ENCODE measurements at places on chromosomes 12 and 14.

DNA sequence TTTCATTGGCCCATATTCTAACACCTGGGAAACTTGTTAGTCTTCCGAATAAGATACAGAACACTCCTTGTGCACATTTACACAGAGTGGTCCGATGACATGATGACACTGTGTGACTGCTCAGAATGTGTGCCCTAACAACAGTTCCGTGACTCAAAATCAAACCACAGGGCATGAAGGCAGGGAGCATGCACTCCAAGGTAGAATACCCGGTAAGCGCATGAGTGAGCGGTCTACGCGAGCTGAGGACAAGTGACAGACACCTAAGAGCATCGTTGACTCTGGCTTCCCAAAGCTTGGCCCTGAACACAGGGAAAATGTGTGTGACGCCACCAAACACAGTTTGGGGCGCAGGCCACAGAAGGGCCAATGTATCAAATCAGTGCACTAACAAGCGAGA, 18.6 kb downstream of the CLIP1 start:
- no peak for DNase-seq

DNA sequence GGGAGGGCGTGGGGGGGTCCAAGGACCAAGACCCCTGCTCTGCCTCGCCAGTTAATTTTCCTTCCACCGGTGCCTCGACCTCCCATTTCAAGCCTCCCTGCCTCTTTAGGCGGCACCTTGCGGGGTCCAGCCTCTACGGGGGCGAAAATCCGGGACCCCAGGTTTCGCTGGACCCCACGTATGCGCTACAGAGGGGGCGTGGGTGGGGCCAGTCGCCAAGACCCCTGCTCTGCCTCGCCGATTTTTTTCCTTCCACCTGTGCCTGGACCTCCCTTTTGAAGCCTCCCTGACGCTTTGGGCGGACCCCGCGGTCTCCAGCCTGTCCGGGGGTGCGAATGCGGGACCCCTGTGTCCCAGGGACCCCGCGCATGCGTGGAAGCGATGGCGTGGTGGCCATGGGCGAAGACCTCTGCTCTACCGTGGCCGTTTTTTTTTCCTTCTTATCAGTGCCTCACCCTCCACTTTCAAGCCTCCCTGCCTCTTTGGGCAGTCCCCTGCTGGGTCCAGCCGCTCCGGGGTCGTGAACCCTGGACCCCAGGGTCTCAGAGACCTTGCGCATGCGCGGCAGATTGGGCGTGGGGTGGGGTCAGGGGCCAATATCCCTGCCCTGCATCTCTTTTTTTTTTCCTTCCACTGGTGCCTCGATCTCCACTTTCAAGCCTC, 324.2 kb downstream of the ALG10 start:
- no peak for DNase-seq

- DNase-seq, result no peak
Measured at GRCh38 chr12:54579258-54579657, 9.2 kb downstream of the PPP1R1A start.

- no peak for DNase-seq
Measured at GRCh38 chr14:20723488-20723887, 22.2 kb upstream of the EDDM3A start.

GRCh38 chr12:72173974-72174373, 98.2 kb upstream of the TRHDE start:
- no peak for DNase-seq

DNA sequence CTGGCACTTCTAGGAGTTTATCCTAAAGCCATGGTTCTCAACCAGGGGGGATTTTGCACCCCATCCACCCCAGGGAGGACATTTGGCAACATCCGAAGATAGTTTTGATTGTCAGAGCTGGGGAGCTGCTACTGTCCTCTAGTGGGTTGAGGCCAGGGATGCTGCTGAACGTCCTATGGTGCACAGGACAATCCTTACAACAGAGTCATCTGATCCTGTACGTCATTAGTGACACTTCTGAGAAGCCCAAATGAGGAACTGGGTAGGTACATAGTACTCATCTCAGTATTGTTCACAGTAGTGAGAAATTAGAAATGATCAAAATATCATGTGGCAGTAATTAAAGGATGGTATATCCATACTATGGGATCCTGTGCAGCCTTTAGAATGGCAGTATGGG, 185.1 kb downstream of the CHST11 start:
- DNase-seq, result no peak

- DNase-seq, result no peak
Measured at GRCh38 chr14:101060171-101060601, 156.7 kb upstream of the RTL1 start.

GRCh38 chr12:70398862-70399261, 32.8 kb downstream of the KCNMB4 start:
- no peak for DNase-seq

DNA sequence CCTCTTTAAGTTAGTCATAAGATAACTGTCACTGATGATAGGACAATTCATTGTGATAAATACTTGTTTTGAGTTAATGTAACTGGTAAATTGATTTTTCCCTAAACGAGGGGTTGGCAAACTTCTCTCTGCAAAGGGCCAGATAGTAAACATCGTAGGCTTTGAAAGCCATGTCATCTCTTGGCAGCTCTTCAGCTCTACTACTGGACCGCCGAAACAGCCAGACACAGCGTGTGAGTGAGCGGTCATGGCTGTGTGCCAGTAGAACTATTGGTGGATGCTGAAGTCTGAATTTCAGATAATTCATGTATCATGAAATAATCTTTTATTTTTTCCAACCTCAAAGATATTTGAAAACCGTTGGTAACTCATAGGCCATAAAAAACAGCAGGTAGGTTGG, 9.9 kb downstream of the PIWIL1 start:
- DNase-seq, result no peak

DNA sequence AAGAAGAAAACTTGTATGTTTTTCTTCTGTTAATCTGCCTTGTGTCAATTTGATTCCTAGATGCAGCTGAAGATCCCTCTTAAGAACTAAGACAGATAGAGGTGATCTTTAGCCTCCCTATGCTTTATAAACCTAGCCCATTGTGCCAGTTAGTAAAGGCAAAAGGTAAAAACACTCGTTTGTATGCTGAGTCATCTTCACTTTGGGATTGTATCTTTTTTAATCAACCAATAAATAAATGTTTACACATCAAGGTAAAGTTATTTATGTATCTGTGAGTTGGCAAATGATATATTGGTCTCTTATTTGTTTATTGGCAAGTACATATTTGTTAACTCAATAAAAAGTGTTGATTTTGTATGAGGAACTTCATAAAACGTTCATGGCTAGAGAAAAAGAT, 165.9 kb upstream of the AMIGO2 start:
- DNase-seq, result no peak

GRCh38 chr14:104357689-104358527, 219.5 kb downstream of the KIF26A start:
- DNase-seq, result no peak

GRCh38 chr12:51262758-51263177, 7.4 kb downstream of the SMAGP start:
- DNase-seq, result no peak

DNA sequence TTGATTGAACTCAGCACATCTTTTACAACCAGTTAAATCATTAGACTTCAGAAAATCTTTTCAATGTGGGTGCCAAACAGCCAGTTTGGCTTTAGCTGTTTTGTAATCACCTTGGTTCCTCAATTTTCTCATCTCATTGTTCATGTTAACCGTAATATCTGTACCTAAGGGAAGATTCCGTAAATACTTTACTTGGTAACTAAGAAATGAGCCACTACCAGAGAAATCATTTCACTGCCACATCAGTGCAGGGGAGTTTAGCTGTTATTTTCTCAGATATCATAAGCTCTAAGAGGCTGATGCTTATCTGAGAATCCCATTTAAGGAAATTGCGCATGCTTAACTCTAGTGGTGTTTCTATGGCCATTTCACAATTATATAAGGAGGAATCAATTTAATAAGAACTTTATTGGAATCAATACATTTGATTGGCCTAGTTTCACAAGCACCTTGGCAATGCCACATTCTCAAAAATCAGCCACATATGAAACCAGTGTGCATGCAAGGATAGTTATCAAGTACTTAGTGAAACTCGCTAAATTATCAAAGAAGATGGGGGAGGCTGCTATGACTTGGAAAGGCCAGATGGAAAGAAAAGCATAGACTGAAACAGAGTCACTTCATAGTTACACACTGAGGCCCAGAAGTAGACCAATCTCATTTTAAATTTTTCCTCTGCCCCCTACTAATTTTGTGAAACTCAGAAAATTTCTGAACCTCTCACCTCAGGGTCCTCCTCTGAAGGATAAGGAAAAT, 28.1 kb upstream of the IL22 start:
- no peak for DNase-seq

GRCh38 chr12:46608431-46609272, 217.1 kb downstream of the SLC38A4 start:
- DNase-seq, result no peak

GRCh38 chr12:38689195-38689594, 216.2 kb downstream of the CPNE8 start:
- no peak for DNase-seq

GRCh38 chr14:25003537-25003936, 46.4 kb downstream of the STXBP6 start:
- DNase-seq, result no peak

DNA sequence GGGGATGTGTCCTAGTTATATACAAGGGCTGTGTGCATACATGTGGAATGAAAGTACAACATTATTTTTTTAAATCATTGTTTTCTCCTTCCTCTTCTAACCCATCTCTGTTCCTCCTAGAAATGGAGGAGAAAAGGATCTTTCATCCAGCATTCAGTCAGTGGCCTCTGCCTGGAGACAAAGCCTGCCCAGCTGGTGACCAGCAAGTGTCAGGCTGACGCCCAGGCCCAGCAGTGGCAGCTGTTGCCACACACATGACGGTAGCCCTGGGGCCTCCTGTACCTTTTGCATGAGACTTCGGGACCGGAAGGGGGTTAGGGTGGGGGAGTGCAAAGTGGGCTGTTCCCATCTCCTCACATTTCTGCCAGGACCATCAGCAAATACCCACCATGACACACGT, 46.2 kb downstream of the ERH start:
- no peak for DNase-seq

- no peak for DNase-seq
Measured at GRCh38 chr12:47087088-47087688, 7.4 kb upstream of the AMIGO2 start.

DNA sequence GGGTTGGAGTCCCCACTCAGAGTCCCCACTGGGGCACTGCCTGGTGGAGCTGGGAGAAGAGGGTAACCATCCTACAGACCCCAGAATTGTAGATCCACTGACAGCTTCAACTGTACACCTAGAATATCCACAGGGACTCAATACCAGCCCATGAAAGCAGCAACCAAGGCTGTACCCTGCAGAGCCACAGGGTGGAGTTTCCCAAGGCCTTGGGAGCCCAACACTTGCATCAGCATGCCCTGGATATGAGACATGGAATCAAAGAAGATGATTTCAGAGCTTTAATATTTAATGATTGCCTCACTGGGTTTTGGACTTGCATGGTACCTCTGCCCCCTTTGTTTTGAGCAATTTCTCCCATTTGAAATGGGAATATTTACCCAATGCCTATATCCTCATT, 80.4 kb downstream of the RASSF9 start:
- DNase-seq, result no peak

- DNase-seq, result no peak
Measured at GRCh38 chr14:73168691-73169090, 32.4 kb downstream of the PSEN1 start.

- no peak for DNase-seq
Measured at GRCh38 chr12:78977304-78977867, 112.8 kb downstream of the SYT1 start.

- no peak for DNase-seq
Measured at GRCh38 chr12:25377469-25378177, 126.9 kb upstream of the KRAS start.

DNA sequence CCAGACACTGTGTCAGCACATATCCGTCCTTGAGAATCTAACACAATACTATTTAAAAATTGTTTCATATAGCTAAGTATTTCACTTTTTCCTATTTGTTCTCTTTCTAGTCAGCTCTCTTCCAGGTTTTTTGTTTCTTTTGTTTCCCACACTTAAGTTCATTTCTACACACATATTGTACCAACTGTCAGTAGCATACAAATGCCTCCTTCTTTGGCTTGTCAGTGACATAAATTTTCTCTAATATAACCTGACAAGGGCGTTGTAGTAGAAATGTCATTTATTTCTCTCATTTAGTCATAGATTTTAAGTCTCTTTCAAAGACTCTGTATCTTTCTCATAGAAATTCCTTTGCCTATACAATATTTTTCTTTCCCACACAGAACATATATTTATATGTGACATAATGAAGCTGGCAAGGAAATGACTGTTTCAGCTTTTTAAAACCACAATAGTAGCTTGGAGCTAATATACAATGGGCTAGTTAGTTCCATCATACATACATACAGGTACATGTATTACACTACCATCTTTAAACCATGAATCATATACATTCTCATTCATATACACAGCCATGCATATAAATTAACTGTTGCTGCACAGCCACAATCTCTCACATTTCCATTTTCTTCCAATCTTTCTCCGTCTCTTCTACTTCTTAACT, 42.3 kb upstream of the EPS8 start:
- no peak for DNase-seq

GRCh38 chr14:69042787-69043444, 63.8 kb upstream of the ACTN1 start:
- no peak for DNase-seq

DNA sequence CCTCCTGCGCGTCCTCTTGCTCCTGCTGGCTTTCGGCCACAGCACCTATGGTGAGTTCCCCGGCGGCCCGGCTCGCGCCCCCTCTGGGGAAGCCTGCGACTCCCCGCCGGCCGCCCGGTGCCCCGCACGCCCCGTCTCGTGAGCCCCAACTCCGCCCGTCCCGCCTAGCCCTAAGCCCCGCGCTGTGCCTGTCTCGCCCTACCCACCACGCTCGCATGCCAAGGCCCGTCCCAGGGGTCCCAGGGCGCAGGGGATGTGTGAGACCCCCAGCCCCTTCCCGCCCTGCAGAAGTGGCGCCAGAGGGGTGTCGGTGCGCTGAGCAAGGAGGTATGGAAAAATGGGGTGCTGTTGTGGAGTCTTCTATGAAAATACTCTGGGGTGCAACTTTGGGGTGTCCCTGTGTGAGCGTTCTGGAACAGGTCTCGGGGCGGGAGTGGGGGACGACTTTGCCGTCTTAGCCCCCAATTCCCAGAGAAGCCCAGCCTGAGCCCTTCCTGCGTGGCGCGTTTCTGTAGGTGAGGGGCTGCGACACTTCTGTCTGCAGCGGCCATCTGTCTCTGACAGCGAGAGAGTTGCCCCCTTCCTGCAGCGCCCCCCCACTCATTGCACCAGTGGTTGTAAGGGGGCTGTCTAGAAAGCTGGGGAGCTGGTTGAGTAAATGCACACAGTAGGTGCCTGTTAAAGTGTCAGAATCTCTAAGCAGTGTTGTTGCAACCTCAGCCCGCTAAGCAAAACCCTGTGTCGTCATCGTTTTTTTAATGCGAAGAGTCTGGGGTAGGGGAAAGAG, 587 bp downstream of the DLK1 start:
- no peak for DNase-seq

DNA sequence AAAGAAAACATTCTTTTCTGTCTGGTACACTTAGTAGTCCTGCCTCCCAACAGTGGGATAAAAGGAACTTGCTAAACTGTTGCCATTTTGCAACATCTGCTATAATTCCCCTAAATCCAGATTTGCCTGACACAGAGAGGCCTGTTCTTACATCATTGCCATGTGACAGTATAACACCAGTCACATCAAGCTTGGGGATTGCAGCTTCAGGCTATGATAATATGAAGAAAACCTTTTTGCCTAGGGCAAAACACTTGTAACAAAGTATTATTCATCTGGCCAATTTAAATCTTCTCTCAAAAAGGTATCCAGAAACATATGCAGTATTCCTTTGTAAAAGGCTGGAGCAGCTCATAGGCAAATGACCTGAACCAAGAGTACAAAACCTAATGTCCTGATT, 80.9 kb upstream of the OTX2 start:
- DNase-seq, result no peak

Data from caudate nucleus (tissue), 63 donors.